ENCODE measurements at places on chromosomes 12 and 14. TPM values are rescaled to one million over a fixed set of nuclear protein-coding genes. Genes with fewer than 3 reads are reported as not detected.

LMNTD1 gene
- not detected for polyA plus RNA-seq

SLC8A3 gene
- polyA plus RNA-seq = not detected

CTSG gene
- not detected for polyA plus RNA-seq

TMED10 gene
- 84.7 TPM for polyA plus RNA-seq

NXPH4 gene
- polyA plus RNA-seq = 1.3 TPM

SERPINA5 gene
- not detected for polyA plus RNA-seq

CLEC4A gene
- not detected for polyA plus RNA-seq

HCAR3 gene
- polyA plus RNA-seq = not detected

CD27 gene
- polyA plus RNA-seq = not detected

SOAT2 gene
- not detected for polyA plus RNA-seq

PCED1B gene
- polyA plus RNA-seq = 6.6 TPM

LAG3 gene
- 0.07 TPM for polyA plus RNA-seq

NEK9 gene
- polyA plus RNA-seq = 29.1 TPM

TMPO gene
- 102 TPM for polyA plus RNA-seq

FBXO21 gene
- 16.3 TPM for polyA plus RNA-seq

UBE3B gene
- polyA plus RNA-seq = 15.5 TPM

GARIN6 gene
- polyA plus RNA-seq = not detected

ADSS1 gene
- polyA plus RNA-seq = 3.6 TPM

GPR132 gene
- 0.23 TPM for polyA plus RNA-seq

DTD2 gene
- 19.4 TPM for polyA plus RNA-seq

AHNAK2 gene
- polyA plus RNA-seq = under 0.01 TPM

LALBA gene
- polyA plus RNA-seq = not detected

MTA1 gene
- 103 TPM for polyA plus RNA-seq

ADAM20 gene
- polyA plus RNA-seq = not detected

HNF1A gene
- polyA plus RNA-seq = not detected

ANKS1B gene
- polyA plus RNA-seq = 0.08 TPM

GLIPR1 gene
- polyA plus RNA-seq = 0.39 TPM

PDE3A gene
- not detected for polyA plus RNA-seq

SPIC gene
- not detected for polyA plus RNA-seq

TMED8 gene
- polyA plus RNA-seq = 10.0 TPM

P2RX2 gene
- not detected for polyA plus RNA-seq

TPPP2 gene
- polyA plus RNA-seq = not detected

NRXN3 gene
- polyA plus RNA-seq = not detected

HPD gene
- 0.09 TPM for polyA plus RNA-seq

SAMD15 gene
- polyA plus RNA-seq = 0.29 TPM

Data from K562 (cell line).